Spinal cord (tissue), 10 donors: ENCODE measurements at places on chromosomes 1 and 21.

GRCh38 chr1:72830606-72831390 lies 548.5 kb upstream of the NEGR1 start:
- DNase-seq, result no peak

- no peak for DNase-seq
These were observed 248.6 kb downstream of the DNM3 start for GRCh38 chr1:172089768-172090510.

- no peak for DNase-seq
These were observed 397.3 kb downstream of the RPS6KC1 start for GRCh38 chr1:213448360-213448759.

DNA sequence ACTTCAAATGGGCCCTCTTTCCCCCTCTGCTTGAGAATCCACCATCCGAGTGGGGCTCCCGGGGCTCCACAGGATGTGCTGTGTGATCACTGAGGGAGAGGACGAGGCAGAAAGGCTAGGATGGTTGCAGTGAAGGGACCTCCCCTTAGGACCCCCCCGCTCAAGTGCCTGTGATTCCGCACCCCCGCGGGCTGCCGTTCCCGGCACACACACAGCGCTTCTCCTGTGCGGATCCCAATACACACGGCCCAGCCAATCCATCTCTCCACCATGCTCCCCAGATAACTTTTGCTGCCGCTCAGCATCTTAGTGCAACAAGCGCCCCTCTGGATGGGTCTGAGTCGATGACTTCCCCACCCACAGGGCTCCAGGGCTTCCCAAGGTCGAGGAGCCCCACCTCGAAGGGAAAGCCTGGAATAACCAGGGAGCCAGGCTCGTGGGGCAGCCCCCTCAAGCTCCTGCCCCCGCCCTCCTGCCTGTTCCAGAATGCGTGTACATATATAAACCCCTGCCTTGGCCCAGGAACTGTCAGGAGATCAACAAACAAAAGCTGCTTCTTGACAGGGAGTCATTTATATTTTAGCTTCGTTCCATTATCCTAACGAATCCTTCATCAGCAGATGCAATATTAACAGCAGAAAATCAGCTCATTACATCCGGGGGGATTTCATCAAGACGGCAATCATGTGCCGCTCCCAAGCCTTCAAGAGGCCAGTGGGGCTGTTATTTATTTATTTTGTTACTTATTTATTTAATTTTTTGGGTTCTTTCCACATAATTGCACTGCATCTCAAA lies 83.7 kb downstream of the CASZ1 start:
- no peak for DNase-seq

DNA sequence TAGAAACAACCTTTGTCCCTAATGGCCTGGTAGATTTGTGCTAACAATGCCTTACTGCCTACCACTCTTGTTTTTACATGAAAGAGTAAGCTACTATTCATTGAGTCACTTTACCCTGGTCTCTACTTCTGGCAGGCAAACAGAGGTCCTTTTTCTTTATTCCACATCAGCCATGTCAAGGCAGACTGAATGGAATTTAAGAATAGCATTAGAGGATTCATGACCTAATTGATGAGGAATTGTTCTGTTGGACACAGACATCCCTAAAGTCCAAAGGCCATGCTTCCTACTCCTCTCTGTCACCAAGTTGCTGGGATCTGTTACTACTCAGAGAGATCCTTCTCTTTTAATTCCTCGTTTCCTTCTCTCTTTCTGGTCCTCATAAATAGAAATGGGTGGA lies 229.1 kb upstream of the ZP4 start:
- DNase-seq, result no peak

DNA sequence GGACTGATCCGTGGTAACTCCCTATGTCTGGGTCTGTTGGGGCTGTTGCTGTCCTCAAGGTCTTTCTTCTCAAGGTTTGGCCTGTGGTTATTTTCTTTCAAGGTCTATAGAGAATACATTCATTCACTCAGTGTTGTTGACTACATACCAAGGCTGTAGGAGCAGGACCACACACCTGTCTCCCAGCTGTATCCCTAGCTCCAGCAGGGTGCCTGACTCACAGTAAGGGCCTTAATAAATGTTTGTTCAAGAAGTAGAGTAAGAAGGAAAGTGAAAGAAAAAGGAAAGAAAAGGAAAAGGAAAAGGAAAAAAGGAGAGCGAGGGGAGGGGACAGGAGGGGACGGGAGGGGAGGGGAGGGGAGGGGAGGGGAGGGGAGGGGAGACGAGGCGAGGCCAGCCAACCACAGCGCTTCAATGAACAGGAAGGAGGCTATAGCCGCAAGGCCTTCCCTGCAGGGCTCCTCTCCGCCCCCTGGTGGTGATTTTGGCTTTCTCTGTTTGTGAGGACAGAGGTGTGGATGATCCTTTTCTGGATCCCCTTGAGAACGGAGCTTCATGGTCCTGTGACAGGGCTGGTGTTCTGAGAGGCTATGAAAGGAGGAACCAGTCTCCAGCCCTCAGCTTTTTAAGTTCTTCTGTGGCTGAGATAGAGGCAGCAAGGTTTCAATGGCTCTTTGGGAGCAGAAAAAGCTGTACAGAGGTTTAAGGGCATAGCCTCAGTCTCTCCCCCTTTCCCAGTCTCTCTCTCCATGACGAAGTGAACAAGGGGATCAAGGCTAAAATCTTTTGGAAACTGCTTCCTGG lies 30.6 kb upstream of the LCE5A start:
- DNase-seq, result no peak

GRCh38 chr1:63955370-63956145 lies 181.7 kb downstream of the ROR1 start:
- DNase-seq, result no peak

GRCh38 chr1:118303064-118303463 lies 118.0 kb upstream of the SPAG17 start:
- no peak for DNase-seq

GRCh38 chr1:19903621-19904020 lies 19.8 kb downstream of the PLA2G2E start:
- no peak for DNase-seq

DNA sequence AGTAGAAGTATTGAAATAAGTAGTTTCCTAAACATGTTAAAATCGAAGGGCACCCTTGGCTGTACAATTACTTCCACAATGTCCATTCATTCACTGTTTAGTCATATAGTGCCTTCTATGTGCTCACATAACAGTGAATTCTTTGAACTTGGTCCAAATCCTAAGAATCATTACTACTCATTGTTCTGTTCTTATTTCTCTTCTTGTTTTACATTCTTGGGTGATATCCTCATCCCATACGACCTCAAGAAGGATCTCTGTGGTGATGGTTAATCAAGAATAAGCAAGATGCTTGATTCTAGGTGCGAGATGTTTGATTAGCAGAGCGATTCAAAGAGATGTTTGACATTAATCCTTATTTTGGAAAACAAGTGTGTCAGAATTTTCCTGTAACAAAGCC lies 667.4 kb upstream of the ZP4 start:
- DNase-seq, result no peak

- DNase-seq, result no peak
These were observed 4.3 kb downstream of the RNF2 start for GRCh38 chr1:185049670-185050069.

DNA sequence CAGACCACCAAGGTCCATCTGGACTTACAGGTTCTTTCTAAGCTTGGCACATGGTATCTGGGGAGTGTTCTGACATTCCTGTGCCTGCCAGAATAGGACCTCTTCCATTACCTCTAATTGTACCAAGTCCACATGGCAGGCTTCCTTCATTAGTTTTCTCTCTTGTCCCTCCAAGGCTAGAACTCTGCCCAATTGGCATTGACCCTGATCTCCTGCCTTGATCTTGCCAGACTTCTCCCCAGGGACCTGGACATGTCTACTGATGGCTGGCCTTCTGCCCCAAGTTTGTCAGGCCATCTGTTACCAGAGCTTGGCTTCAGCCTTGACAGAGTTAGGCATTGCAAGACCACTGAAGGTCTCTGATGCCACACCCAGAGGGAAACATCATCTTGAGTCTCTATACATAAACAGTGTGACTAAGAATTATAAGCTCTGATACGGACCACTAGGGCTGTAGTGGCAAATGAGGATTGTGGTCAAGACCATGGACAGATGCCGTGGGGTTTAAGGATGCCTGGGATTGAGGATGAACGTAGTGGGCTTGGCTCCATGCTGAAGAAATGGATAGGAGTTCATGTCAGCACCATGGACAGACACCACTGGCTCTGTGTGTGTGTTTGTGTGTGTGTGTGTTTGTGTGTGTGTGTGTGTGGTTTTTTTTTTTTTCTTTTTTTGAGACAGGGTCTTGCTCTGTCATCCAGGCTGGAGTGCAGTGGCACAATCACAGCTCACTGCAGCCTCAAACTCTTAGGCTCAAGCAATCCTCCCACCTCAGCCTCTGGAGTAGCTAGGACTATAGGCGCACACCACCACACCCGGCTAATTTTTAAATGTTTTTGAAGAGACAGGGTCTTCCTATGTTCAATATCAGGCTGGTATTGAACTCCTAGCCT lies 19.5 kb upstream of the PSMB2 start:
- DNase-seq, result no peak

DNA sequence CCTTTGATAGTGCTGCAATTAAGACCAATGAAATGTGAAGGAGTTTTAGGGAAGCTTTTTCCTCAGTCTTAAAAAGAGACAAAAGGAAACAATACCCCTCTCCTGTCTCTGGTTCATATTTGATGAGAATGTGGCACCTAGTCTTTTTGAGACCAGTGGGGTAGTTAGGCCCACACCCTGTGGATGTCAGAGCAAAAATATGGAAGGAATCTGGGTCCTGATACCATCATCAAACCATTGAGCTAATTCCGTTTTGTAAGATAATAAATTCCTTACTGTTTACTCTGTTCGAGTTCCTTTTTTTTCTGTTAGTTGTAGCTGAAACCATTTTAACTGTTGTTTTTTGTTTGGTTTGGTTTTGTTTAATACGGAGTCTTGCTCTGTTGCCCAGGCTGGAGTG lies 33.3 kb downstream of the PTPRC start:
- no peak for DNase-seq

DNA sequence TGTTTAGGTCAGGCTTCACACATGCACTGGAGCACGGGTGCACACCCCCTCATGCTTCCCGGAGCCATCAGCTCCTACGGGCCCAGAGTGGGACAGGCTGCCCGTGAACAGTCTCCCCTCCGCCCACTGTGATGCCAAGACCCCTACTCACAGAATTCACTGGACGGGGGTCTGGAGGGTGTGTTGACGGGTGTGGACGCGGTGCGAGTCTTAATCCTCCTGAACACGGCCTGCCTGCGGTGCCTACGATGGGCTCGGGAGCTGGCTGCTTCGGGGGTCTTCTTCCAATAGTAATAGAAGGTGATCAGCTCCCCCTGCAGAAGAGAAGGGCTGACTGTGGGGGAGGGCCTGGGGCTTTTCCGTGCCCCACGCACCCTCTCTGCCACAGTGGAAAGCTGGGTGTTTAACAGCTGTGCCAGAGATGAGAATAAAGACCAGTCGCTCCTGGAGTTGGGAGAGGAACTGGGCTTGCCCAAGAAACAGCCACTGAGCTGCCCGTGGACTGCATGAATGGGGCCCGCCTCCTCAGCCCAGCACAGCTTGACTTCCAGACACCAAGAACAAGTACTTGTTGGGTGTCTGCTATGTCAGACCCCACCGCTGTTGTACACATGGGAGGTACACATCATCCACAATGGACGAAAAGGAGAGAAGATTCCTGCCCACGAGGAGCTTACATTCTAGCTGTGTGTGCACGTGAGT lies 47.9 kb downstream of the SLC45A1 start:
- DNase-seq, result no peak

DNA sequence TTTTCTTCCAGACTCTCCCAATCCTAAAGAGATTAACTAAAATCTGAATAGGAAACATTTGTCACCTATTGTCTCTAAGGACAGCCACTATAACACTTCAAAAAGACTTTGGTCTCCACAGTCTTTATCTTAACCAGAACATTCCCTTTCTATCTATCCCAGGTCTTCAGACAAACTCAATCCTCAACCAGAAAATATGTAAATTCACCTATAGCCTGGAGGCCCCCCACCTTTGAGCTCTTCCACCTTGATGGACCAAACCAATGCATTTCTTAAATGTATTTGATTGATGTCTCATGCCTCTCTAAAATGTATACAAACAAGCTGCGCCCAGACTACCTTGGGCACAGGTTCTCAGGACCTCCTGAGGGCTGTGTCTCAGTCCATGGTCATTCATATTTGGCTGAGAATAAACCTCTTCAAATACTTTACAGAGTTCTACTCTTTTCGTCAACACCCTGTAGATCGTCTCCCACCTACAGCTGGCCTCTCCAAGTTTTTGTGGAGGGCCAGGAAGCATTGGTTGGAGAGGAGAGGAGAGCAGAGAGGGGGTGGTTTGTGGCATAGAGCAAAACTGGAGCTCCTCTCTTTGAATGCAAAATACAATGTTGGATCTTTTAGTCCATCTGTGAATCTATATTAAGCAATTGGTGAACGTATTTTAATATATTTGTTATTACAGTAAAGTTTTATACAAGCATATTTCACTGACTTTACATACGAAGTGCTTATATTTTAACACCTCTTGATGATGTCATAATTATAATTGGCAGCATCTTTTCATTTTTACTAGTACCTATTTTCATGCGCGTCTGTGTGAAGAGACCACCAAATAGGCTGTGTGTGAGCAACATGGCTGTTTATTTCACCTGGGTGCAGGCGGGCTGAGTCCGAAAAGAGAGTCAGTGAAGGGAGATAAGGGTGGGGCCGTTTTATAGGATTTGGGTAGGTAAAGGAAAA lies 230.7 kb upstream of the DUSP10 start:
- no peak for DNase-seq

GRCh38 chr21:24420689-24421088 lies 1186.6 kb downstream of the MRPL39 start:
- DNase-seq, result no peak

DNA sequence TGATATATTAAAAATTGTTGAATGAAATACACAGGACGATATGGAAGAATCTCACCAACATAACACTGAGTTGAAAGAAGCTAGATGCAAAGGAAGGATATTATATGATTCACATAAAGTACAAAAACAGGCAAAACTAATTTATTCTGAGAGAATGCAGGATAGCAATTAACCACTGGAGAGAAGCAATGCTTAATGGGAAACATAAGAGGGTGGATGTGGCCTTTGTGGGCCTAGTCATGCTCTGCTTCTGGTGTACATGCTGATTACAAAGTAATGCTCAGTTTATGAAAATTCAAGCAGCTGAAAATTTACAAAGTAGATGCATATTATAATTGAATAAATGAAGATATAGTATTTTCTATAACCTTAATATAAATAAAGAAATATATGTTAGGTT lies 326.4 kb upstream of the ADAMTS5 start:
- DNase-seq, result no peak

- DNase-seq, result no peak
These were observed 148.3 kb downstream of the PEX14 start for GRCh38 chr1:10622910-10623685.

DNA sequence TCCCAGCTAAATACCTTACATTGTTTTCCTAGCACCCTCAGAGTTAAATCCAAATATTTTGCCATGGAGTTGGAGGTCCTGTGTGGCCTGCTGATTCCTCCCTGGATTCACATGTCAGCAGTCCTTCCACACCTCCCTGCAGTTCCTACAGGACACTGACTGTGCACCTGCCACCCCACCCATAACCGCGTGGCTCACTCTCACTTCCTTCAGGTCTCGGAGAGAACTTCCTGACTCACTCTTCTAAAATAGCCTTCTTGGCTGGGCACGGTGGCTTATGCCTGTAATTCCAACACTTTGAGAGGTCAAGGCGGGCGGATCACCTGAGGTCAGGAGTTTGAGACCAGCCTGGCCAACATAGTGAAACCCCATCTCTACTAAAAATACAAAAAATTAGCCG lies 8.4 kb upstream of the CAMTA1 start:
- no peak for DNase-seq
